Activated CD8-positive, alpha-beta memory T cell treated with anti-CD3 and anti-CD28 coated beads for 1 hour (primary cell): ENCODE measurements at places on chromosomes 16 and 17.

GRCh38 chr17:59311051-59311468 lies 20.4 kb upstream of the YPEL2 start:
- no peak for DNase-seq

- DNase-seq = no peak
These were observed 151.5 kb downstream of the LGALS9B start for GRCh38 chr17:20315821-20316220.

DNA sequence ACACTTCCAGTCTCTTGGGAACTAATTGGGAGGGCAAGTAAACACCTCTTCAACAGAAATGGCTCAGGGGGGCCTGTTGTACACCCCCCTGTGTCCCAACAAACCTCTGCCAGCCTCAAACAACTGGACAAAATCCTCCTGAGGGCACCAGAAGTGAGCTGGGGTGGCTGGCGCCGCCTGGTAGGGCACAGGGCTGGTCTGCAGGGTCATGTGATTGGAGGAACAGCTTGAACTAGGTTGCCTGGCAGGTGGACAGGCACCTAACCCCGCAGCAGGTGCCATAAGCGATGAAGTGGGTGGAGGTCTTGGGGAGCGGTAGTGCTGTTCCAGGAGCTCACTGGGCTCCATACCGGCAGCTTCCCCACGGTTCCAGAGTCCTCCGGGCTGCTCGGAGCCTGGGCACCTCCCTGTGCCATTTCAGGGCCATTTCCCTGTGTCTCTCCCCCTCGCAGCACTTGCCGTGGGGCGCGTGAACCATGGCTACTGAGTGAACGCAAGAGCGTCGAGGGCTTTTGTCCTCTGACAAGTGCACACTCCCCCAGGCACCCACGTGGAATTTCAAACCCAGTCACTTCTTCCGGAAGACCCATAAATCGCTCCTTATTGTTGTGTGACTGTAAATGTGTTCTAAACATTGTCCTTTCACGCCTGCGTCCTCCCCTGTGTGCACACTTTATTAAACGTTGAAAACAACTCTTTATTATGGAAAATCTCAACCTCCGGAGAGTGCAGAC lies 101.5 kb downstream of the SEC14L1 start:
- no peak for DNase-seq

GRCh38 chr16:47731252-47731651 lies 270.1 kb downstream of the PHKB start:
- no peak for DNase-seq

- DNase-seq = no peak
These were observed 2.7 kb upstream of the MVD start for GRCh38 chr16:88665570-88665969.

- no peak for DNase-seq
These were observed 30.0 kb downstream of the MAPT start for GRCh38 chr17:45924332-45924820.

DNA sequence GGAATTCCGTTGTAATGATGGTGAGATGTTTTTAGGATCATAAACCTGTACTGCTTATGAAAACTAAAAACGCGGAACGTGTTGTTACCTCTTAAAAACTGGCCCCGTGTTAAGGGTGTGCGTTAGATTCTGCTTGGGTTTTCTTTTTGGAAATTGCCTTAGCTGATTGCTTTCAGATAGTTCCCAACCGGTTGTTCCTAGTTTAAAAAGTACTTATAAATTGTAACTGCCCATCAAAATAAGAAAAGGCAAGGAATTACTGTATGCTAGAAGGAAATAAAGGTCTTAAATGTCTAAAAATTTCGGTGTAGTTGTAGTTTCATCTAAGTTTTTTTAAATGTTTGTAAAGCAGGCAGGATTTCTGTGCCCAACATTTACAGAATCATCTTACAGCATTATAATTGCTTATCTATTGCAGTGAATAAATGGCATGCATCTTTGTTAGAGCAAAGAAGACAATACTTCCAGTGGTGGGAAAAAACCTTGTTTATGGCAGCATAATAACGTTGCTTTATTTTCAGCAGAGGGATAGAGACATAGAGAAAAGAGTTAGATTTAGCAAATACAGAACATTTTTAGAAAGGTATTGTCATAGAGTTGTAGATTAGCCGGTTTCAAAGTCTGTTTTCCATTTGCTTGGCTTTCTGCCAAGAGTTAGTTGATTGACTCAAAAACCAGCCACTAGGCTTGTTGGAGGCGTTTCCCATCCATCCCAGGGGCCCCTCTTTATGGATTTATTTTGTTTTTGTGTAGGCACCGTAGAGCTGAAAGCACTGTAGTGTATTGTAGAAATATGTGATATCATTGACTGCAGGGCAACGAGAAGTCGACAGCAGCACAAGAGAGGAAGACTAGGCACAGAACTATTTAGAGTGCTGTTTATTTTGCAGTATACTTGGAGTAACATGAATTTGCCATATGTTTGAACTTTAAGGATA lies 1.7 kb downstream of the PPM1D start:
- DNase-seq = no peak

GRCh38 chr16:74563828-74564263 lies 43.1 kb downstream of the GLG1 start:
- DNase-seq = no peak

DNA sequence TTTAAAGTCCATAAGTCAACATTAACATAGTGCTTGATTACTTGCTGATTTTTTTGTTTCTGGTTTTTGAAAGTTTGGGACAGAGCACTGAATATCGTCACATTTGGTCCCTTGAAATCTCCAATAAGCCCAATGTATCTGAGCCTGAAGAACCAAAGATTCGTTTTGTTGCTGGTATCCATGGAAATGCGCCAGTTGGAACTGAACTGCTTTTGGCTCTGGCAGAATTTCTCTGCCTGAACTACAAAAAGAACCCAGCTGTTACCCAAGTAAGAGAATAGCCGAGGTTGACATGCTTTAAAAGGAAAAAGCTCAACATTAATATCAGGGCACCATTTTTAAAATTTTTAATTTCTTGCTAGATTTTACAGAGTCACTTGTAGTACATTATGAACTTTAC lies 27.7 kb upstream of the GOSR1 start:
- DNase-seq = no peak

GRCh38 chr17:72567774-72568173 lies 447.0 kb downstream of the SOX9 start:
- DNase-seq = no peak
